ENCODE measurements at places on chromosomes 11 and 22. TPM values are rescaled to one million over a fixed set of nuclear protein-coding genes. Genes with fewer than 3 reads are reported as not detected.

DNA sequence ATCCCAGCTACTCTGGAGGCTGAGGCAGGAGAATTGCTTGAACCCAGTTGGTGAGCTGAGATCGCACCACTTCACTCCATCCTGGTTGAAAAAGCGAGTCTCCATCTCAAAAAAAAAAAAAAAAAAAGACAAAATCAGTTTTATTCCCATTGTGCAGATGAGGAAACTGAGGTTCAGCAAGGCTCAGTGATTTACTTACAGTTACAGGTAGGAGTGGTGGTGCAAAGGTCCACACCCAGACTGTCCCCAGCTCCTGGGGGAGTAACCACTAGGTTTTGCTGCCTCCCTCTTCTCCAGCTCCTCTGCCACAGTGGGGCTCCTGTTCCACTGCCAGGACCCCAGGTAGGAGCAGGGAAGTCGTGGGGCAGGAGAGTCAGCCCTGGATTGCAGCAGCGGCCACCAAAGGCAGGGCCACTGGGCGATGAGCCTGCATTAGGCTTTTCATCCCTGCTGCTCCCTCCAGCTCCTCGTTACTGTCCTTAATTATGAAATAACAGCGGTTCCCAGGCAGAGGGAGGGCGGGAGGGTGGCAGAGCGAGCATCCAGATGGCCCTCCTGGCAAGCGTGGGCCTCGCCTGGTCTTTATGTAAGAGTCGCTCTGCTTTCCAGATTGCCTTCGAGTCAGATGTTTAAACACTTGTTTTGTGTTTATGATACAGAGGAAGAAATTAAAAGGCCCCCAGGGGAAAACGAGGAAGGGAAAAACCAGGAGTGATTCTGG lies 15.5 kb upstream of the RASD2 start:
- H3K27ac ChIP-seq: no peak overlapping the region
- no peak for DNase-seq
- no peak overlapping the region for H3K4me3 ChIP-seq
- no peaks in the 10 kb centered on the region for H3K4me1 ChIP-seq
- H3K36me3 ChIP-seq: no peaks in the 10 kb centered on the region

- no peak overlapping the region for H3K27ac ChIP-seq
- H3K4me1 ChIP-seq: peaks cover 3% of the 10 kb centered on the region
- no peaks in the 10 kb centered on the region for H3K36me3 ChIP-seq
- DNase-seq: no peak
- no peak overlapping the region for H3K4me3 ChIP-seq
These were observed 6.1 kb upstream of the ASCL2 start for GRCh38 chr11:2276280-2277007.

SF3B2 gene
- 300 TPM for total RNA-seq

DNA sequence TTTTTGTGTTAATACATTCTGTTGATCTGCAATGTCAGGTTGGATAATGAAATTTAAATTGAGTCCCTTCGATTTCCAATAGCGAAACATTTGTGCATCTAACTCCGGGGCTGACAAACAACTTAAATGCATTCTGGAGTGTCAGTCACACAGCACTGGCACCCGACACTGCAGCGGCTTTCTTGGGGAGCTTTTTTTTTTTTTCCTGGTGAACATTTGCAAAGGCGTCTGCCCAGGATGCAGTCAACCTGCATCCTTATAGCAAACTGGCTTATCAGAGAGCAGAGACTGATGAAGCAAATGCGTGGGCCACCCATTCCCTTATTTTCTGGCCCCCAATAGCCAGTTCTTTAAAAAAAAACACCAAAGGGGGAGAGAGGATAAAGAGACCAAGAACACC lies 1167.7 kb downstream of the LRRC4C start:
- no peaks in the 10 kb centered on the region for H3K4me1 ChIP-seq
- no peak for DNase-seq
- no peak overlapping the region for H3K4me3 ChIP-seq
- no peaks in the 10 kb centered on the region for H3K27me3 ChIP-seq
- H3K27ac ChIP-seq: no peak overlapping the region

CD6 gene
- 1.4 TPM for total RNA-seq

- no peak for DNase-seq
- no peak overlapping the region for H3K27ac ChIP-seq
- no peaks in the 10 kb centered on the region for H3K27me3 ChIP-seq
These were observed 160.0 kb upstream of the TRPC6 start for GRCh38 chr11:101743828-101744227.

CARD16 gene
- total RNA-seq: not detected

DNA sequence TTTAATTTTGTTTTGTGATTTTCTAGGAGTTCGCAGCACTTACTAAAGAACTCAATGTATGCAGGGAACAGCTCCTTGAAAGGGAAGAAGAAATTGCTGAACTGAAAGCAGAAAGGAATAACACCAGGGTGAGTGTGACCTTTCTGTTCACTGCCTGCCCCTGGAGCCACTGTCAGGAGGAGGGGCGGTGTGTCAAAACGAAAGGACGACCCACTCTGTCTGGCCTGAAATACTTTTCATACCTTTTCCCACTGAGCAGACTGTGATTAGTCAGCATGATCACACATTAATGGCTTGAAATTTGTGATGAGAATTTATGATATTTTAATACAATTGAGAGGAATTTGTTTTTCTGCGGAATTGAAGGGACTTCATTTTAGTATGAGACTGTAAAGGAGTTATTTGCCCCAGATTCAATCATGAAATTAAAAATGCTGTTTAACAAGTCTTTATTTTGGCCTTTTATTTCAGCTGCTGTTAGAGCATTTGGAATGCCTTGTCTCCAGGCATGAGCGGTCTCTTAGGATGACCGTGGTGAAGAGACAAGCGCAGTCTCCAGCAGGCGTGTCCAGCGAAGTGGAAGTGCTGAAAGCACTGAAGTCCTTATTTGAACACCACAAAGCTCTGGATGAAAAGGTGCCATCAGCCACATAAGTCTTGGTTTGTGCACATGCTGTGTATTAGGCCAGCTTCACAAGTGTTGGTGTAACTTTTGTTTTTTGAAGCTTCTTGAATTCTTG lies 54.1 kb downstream of the PPFIA1 start:
- DNase-seq: no peak
- H3K27me3 ChIP-seq: no peaks in the 10 kb centered on the region
- no peaks in the 10 kb centered on the region for H3K4me1 ChIP-seq
- no peak overlapping the region for H3K27ac ChIP-seq

DNA sequence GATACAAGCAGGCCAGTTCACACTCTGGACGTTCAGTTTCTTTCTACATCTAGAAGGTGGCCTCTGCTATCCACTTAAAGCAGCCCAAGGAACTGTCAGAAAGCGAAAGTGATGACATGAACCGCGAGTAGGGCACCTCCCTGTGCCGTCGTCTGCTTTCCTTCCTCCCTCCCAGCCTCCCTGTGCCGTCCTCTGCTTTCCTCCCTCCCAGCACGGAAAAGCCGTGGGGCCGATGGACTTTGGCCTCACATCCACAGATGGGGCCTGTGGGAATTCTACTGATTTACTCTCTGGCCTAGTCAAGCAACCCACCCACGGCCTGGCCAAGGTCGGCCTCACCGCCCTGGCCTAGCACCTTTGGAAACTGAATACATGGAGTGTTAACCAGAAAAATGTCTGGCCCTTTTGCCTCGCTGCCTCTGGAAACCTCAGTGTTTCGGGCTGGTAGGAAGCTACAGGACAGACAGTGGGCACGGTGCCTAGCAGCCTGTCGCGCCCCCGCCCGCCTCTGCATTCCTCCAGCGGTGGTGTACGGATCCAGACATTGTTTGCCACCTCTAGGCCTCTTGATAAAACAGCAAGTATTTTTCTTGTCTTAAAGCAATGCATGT lies 14.2 kb downstream of the PEX26 start:
- peaks cover 6% of the 10 kb centered on the region for H3K4me1 ChIP-seq
- no peak overlapping the region for H3K4me3 ChIP-seq
- H3K27ac ChIP-seq: no peak overlapping the region
- no peak for DNase-seq
- H3K36me3 ChIP-seq: peaks cover 13% of the 10 kb centered on the region

GRCh38 chr11:4664786-4665185 lies 21.0 kb downstream of the OR51E1 start:
- no peak overlapping the region for H3K4me3 ChIP-seq
- no peaks in the 10 kb centered on the region for H3K4me1 ChIP-seq
- no peaks in the 10 kb centered on the region for H3K36me3 ChIP-seq
- peaks cover 61% of the 10 kb centered on the region for H3K27me3 ChIP-seq
- no peak for DNase-seq

DNA sequence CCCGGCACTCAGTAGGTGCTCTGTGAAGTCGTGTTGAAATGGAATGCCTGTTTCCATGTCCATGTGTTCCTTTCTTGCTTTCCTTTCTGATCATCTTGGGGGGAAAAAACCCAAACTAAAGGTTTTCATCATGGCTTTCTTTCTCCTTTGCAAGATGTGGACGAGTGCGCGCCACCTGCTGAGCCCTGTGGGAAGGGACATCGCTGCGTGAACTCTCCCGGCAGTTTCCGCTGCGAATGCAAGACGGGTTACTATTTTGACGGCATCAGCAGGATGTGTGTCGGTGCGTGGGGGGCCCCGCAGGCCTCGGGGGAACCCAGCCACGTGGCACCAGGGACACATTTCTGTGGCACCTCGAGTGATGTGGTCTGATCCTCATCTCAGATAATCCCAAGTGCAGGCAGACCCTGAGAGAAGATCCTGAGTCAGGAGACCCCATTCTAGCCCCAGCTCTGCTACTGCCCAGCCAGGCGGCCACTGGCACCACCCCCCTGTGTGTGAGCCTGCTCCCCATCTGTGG lies 39.4 kb downstream of the FBLN1 start:
- no peaks in the 10 kb centered on the region for H3K27me3 ChIP-seq
- H3K4me3 ChIP-seq: no peak overlapping the region
- no peaks in the 10 kb centered on the region for H3K36me3 ChIP-seq
- DNase-seq: no peak
- H3K4me1 ChIP-seq: peaks cover 9% of the 10 kb centered on the region

GRCh38 chr11:89355646-89356045 lies 135.5 kb downstream of the NOX4 start:
- no peak overlapping the region for H3K4me3 ChIP-seq
- H3K27me3 ChIP-seq: no peaks in the 10 kb centered on the region
- no peaks in the 10 kb centered on the region for H3K36me3 ChIP-seq
- DNase-seq: no peak
- H3K4me1 ChIP-seq: no peaks in the 10 kb centered on the region

RFPL2 gene
- 0.61 TPM for total RNA-seq

GRCh38 chr11:85029964-85030363 lies 597.2 kb downstream of the DLG2 start:
- no peak overlapping the region for H3K27ac ChIP-seq
- no peak overlapping the region for H3K4me3 ChIP-seq
- no peak for DNase-seq
- no peaks in the 10 kb centered on the region for H3K4me1 ChIP-seq
- no peaks in the 10 kb centered on the region for H3K27me3 ChIP-seq

MMP12 gene
- total RNA-seq: not detected

- no peak overlapping the region for H3K4me3 ChIP-seq
- no peaks in the 10 kb centered on the region for H3K27me3 ChIP-seq
- DNase-seq: no peak
- no peak overlapping the region for H3K27ac ChIP-seq
- H3K4me1 ChIP-seq: no peaks in the 10 kb centered on the region
- H3K36me3 ChIP-seq: no peaks in the 10 kb centered on the region
These were observed 66.7 kb upstream of the LINC01488 start for GRCh38 chr11:69414773-69415187.

DNA sequence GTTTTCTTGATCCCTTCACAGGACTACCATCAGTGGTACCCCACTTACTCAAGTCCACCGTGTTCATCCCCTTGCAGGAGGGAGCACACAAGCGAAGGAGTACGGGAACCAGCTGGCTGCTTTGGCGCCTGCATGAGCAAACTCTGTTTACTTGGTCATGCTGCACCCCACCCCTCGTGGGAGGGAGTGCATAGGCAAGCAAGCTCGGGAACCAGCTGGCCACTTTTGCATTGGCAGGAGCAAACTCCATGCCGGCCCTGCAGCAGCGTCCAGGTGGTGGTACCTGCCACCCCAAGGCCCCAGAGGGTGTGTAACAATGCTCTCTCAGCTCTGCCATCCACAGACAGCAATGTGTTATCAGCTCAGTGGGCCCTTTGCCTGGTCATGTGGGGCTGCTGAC lies 737.8 kb downstream of the FAM181B start:
- no peak overlapping the region for H3K4me3 ChIP-seq
- DNase-seq: no peak
- no peaks in the 10 kb centered on the region for H3K27me3 ChIP-seq
- H3K36me3 ChIP-seq: no peaks in the 10 kb centered on the region
- no peaks in the 10 kb centered on the region for H3K4me1 ChIP-seq

- no peak overlapping the region for H3K4me3 ChIP-seq
- H3K27ac ChIP-seq: no peak overlapping the region
- no peaks in the 10 kb centered on the region for H3K36me3 ChIP-seq
- no peaks in the 10 kb centered on the region for H3K27me3 ChIP-seq
- peaks cover 19% of the 10 kb centered on the region for H3K4me1 ChIP-seq
- no peak for DNase-seq
These were observed 29.1 kb upstream of the SYT7 start for GRCh38 chr11:61609980-61610366.

DNA sequence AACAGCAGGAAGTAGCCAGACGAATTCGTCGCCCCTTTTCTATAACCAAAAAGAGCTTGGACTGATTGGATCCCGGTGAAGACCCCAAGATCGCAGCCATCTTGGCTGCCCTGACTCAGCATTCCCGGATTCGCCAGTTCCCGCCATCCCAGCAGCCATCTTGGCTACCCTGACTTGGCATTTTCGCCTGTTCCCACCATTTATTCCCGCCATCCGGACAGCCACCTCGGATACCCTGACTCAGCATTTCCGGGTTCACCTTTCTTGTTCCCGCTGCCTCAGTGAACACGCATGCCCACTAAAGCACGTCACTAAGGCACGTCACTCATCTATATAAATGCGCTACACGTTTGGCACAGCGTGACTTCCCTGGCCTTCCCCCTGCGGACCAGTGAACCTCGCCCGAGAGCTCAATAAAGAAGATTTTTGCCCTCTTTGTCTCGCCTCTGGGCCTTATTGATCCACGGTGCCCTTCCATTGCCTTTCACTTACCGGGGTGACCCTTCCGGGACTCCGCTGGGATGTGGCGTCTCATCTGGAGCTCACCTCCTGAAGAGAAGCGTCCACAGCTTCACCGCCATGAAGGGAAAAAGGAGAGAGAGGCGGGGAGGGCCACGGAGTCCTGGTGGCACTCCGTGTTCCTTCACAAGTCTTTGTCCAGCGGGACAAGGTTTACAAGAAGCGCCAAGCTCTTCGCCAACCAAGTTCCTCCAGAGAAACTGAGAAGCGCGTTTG lies 4.0 kb upstream of the OR56A3 start:
- no peaks in the 10 kb centered on the region for H3K36me3 ChIP-seq
- no peak for DNase-seq
- H3K4me1 ChIP-seq: no peaks in the 10 kb centered on the region
- no peak overlapping the region for H3K27ac ChIP-seq
- peaks cover 27% of the 10 kb centered on the region for H3K27me3 ChIP-seq
